ENCODE measurements at places on chromosomes 7 and 10.

GRCh38 chr10:121984463-121984862 is 4.5 kb upstream of the TACC2 start:
- no peak for DNase-seq

GRCh38 chr10:31124852-31125251 is 93.2 kb upstream of the ZNF438 start:
- DNase-seq: no peak

- no peak for DNase-seq
Measured at GRCh38 chr7:36958111-36958733, 233.9 kb upstream of the AOAH start.

DNA sequence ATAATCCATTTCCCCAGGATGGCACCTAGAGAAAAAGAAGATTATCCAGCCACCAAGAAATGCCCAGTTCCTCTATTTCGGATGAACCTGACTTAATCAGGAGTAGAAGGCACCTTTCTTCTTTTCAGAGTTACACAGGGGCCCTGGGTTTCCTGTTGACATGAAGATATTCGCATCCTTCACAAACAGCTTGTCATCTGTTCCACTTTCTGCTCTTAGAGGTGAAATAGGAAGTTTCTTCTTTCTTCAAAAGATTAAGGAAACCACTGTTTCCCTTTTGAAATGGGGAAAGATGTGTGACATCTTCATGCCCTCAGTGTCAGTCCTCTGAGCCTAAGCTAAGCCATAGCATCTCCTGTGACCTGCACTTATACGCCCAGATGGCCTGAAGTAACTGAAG is 39.1 kb upstream of the RAB18 start:
- DNase-seq: no peak

GRCh38 chr7:42315631-42316030 is 78.6 kb upstream of the GLI3 start:
- no peak for DNase-seq

DNA sequence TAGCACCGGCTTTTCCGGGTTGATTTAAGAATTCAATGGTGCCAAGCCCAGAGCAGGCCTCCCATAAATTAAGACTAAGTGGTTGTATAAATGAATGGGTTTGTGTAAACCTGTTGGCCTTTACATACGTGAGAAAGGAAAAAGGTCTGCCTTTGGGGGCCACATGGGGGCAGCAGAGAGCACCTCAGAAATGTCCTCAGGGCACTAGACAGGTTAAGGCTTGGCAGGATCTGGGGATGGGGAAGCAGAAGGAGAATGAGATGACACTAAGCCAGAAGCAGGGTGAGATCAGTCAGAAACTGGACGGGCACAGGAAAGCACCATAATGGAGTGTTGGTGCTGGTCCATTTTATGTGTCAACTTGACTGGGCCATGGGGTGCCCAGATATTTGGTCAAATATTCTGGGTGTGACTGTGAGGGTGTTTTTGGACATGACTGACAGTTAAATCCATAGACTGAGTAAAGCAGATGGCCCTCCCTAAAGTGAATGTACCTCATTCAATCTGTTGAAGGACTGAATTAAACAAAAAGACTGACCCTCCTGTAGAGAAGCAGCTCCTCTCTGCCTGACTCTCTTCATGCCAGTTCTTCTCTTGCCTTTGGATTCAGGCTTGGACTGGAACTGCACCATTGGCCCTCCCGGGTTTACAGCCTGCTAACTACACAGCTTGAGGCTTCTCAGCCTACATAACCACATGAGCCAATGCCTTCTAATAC is 58.9 kb downstream of the FRMPD2 start:
- peak; percentile 61 for DNase-seq

DNA sequence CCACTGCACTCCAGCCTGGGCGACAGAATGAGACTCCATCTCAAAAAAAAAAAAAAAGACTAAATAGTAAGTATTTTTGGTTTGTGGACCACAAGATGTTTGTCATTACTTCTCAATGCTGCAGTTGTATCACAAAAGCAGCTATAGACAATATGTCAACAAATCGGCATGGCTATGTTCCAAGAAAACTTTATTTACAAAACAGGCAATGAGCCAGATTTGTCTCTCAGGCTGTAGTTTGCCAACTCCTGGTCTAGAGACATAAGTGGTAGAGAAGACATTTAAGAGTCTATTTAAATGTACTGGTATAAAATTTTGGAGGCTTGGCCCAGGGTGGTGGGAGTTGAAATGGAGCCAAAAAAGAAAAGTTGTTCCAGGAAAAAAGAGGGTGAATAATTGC is 185.8 kb downstream of the SORCS1 start:
- no peak for DNase-seq

GRCh38 chr7:8389593-8390261 is 43.7 kb upstream of the NXPH1 start:
- no peak for DNase-seq

Measured in stimulated activated naive CD8-positive, alpha-beta T cell treated with anti-CD3 and anti-CD28 coated beads, Interleukin-15, Interleukin-2, amounts not matched to agents 100 U/mL and 50 U/mL, for 24 hours (primary cell).